HCT116 (cell line): ENCODE measurements at places on chromosomes 6 and 20. TPM values are rescaled to one million over a fixed set of nuclear protein-coding genes. Genes with fewer than 3 reads are reported as not detected.

The CCN6 gene
- not detected for total RNA-seq

The BHLHE23 gene
- total RNA-seq, result not detected

DNA sequence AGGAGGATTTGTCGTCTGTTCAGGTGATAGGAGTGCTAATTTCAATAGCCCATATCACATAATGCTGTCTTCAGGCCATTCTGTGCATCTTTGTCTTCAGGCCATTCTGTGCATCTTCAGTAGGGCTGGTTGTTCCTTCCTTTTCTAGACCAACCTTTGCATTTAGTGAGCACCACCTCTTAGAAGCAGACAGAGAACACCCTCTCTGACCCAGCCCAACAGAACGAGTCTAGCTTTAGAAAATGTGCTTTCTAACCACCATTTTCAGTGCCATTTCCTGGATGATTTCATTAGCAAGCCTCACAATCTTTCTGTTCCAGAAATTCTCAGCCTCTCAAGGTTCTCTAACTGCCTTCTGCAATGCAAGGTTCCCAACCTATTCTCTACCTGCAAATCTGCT is 215.3 kb upstream of the KCNQ5 start:
- H3K4me1 ChIP-seq, result no peaks in the 10 kb centered on the region
- no peak for DNase-seq

DNA sequence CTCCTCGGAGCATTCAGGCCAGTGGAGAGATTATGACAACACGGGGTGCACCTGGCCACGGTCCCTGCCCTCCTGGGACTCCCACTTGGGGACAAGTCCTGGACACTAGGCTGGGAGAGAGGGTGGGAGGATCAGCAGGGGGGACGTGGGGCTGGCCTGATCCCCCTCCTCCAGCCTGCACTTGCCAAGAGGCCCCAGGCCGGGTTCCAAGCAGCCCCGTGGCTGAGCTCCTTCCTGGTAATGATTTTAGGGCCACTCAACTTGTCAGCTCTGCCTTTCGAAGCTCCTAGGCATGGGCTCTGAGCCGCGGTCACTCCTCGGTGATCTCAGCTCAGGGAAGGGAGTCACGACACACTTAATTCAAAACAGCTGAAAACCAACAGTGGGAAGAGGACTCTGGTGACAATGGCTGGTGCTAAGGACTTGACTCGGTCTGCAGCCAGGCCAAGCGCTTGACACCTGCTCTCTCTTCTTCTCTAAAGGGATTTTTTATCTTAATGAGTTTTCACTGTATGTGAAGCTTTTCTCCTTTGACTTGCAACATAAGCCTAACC is 161.7 kb downstream of the BMP7 start:
- peaks cover 6% of the 10 kb centered on the region; the same call in 1 of the 2 replicates for H3K4me1 ChIP-seq
- no peak for DNase-seq
- no peak overlapping the region for H3K27ac ChIP-seq

DNA sequence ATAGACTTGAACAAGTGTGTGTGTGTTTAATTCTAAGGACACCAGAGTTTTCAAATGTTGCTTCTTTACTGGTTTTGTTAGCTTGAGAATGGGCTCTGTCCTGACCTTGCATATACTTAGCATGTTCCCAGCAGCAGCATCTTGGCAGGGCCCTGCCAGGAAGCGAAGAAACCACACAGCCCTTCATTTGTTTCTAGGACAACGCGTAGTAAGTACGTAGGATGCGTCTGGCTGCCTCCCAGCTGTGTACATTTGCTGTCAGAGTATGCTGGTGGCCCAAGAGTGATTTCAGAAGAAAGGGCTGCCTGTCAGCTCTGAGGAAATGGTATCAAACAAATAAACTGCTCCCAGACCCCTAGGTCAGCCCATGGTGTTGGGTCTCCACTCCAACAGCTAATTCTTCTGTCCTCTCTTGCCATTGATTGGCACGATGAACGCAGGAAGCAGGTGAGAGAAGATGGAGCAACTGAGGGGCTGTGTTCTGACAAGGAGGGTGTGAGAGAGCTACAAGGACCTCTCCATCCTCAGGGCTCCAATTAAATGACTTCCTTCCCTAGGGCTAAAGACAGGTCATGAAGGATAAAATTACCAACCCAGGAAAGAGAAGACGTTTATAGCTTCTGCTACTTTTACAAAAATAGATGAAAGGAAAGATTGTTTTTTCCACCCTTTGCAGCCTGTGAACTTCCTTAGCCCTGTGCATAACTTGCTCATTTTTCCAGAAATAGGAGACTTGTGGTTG is 55.9 kb upstream of the HDDC2 start:
- H3K36me3 ChIP-seq, result no peaks in the 10 kb centered on the region
- no peak for DNase-seq
- H3K27me3 ChIP-seq, result peaks cover 82% of the 10 kb centered on the region
- H3K4me1 ChIP-seq, result no peaks in the 10 kb centered on the region

DNA sequence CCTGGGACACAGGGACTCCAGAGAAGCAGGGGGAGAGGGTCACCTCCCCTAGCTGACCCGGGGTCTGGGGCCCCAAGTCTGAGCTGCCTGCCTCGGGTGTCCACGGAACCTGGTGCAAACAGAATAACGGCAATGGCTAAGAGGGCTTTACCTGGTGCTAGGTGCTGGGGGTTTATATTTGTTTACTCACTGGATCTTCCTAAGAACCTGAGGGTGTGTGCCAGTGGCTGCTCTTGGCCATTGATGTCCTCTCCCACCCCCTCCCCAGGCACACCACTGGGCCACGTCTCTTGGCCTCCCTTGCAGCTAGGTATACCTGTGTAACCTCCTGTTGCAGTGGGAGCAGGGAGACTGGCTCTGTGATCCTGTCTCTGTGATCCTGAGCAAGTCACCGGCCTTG is 157.9 kb upstream of the MLN start:
- H3K4me1 ChIP-seq, result peaks cover 13% of the 10 kb centered on the region
- H3K27me3 ChIP-seq, result no peaks in the 10 kb centered on the region
- no peaks in the 10 kb centered on the region for H3K36me3 ChIP-seq
- DNase-seq, result no peak

DNA sequence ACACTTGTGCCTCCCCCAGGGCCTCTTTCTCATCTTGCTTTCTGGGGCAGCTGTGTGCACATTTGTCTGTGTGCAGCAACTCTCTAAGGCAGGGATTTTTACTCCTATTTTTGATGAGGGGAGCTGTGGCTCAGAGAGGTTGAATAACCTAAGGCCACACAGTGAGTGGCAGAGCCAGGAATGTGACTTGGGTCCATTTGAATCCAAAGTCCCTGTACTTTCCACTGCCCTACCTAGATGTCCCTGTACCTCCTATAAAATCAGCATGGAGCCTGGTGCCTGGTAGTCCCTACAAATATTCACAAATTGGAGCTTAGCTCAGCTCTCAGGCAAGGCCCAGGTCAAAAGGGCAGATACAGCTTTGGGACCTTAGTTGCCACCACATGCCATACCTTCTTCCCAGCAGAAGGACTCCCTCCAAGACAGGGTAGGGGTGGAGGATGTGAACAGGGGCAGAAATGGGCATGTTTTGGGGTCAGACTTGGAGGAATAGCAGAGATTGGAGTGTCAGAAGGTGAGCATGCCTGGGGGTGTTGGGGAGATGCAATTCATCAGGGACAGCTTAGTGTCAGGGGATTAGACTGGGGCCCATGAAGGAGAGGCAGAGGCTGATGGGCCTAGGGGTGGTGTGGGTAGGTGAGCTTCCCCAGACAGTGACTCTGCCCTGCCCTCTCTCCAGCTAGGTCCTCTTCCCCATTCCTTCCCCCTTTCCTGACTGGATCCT is 4.1 kb upstream of the VEGFA start:
- DNase-seq, result no peak
- no peaks in the 10 kb centered on the region for H3K4me1 ChIP-seq
- H3K27me3 ChIP-seq, result no peaks in the 10 kb centered on the region; the same call in 1 of the 2 replicates
- H3K4me3 ChIP-seq, result no peak overlapping the region
- H3K36me3 ChIP-seq, result no peaks in the 10 kb centered on the region

DNA sequence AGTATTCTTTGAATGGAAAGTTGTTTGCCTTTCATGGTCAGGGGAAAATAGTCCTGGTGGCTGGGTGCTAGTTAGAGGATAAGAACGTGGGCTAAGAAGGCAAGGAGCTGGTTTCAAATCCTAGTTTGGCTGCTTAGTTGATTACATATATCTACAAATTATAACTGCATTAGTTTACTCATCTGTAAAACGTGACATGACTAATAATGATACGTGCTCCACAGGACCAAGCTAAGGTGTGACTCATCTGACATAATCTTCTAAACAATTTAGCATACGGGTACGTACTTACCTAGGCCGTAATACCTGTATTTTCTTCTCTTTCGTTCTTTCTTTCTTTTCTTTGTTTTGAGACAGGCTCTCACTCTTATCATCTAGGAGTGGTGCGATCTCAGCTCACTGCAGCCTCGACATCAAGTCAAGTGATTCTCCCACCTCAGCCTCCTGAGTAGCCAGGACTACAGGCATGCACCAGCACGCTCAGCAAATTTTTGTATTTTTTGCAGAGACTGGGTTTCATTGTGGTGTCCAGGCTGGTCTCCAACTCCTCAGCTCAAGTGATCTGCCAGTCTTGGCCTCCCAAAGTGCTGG is 1274.2 kb upstream of the GJE1 start:
- H3K27me3 ChIP-seq, result no peaks in the 10 kb centered on the region
- peak; percentile 46 for DNase-seq
- no peaks in the 10 kb centered on the region for H3K36me3 ChIP-seq
- peaks cover 33% of the 10 kb centered on the region for H3K4me1 ChIP-seq
- H3K27ac ChIP-seq, result peak overlapping the region; percentile 60

GRCh38 chr6:44217332-44218143 is 812 bp downstream of the MYMX start:
- no peak overlapping the region for H3K27ac ChIP-seq
- DNase-seq, result no peak
- H3K4me3 ChIP-seq, result no peak overlapping the region
- no peaks in the 10 kb centered on the region for H3K36me3 ChIP-seq
- peaks cover 31% of the 10 kb centered on the region; the same call in 1 of the 2 replicates for H3K4me1 ChIP-seq

The KIFC1 gene
- 84.7 TPM for total RNA-seq

The PRND gene
- total RNA-seq, result not detected

- no peak overlapping the region for H3K4me3 ChIP-seq
- no peaks in the 10 kb centered on the region for H3K27me3 ChIP-seq
- H3K4me1 ChIP-seq, result peaks cover 11% of the 10 kb centered on the region
- no peak overlapping the region for H3K27ac ChIP-seq
- no peaks in the 10 kb centered on the region for H3K36me3 ChIP-seq
Measured at GRCh38 chr20:40503119-40503518, 185.9 kb downstream of the MAFB start.

The MTG2 gene
- total RNA-seq, result 43.3 TPM

The GLP1R gene
- total RNA-seq, result not detected

The HCRTR2 gene
- not detected for total RNA-seq

The KIAA1755 gene
- not detected for total RNA-seq

DNA sequence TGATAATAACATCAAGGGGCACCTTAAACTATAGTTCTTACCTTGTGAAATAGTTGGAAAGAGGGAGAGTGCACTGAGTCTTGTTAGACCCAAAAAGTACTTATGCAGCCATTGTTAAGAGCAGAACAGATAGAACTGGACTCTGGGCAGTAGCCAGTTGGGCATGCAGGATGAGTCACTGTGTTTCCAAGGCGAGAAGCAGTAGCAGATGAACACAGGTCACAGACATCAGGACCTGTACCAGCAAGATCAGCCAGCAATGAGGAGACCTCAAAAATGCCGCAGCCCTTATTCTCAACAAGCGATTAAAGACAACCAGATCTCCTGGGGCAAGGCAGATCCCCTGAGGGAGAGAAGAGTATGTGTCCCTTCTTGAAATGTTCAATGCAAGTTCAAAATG is 79.0 kb downstream of the SAMD3 start:
- H3K27me3 ChIP-seq, result no peaks in the 10 kb centered on the region
- no peaks in the 10 kb centered on the region for H3K4me1 ChIP-seq
- no peak overlapping the region for H3K27ac ChIP-seq
- DNase-seq, result no peak
- no peak overlapping the region for H3K4me3 ChIP-seq
- H3K36me3 ChIP-seq, result no peaks in the 10 kb centered on the region

The SALL4 gene
- total RNA-seq, result 1.9 TPM

DNA sequence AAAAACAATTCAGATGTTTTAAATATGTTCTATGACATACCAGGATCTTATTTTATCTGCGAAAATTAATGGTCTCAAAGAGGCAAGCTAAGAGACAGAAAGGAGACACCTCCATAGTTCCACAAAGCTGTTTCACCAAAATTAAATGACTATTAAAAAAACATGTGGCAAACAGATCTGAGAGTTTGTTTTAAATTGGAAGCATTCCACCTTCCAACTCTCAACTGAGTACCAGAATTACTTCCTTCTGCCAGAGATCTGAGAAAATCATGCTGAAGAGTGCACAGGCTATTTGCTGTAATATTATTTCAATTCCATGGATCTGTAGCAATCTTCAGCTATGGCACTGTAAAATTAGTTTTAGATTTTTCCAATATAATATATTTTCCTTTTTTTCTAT is 669.5 kb upstream of the MARCKS start:
- H3K4me1 ChIP-seq, result no peaks in the 10 kb centered on the region
- H3K27ac ChIP-seq, result no peak overlapping the region
- H3K27me3 ChIP-seq, result no peaks in the 10 kb centered on the region
- H3K4me3 ChIP-seq, result no peak overlapping the region
- no peaks in the 10 kb centered on the region for H3K36me3 ChIP-seq

The NR2E1 gene
- not detected for total RNA-seq

- no peaks in the 10 kb centered on the region for H3K4me1 ChIP-seq
- no peaks in the 10 kb centered on the region for H3K36me3 ChIP-seq
- DNase-seq, result no peak
- no peak overlapping the region for H3K4me3 ChIP-seq
- no peaks in the 10 kb centered on the region; the same call in 1 of the 2 replicates for H3K27me3 ChIP-seq
- no peak overlapping the region for H3K27ac ChIP-seq
Measured at GRCh38 chr20:995170-995569, 6.9 kb downstream of the RSPO4 start.

The IP6K3 gene
- total RNA-seq, result not detected

The POPDC3 gene
- total RNA-seq, result 10.1 TPM

The CLVS2 gene
- total RNA-seq, result not detected

GRCh38 chr6:34517461-34517881 is 38.7 kb downstream of the SPDEF start:
- H3K27ac ChIP-seq, result no peak overlapping the region
- no peaks in the 10 kb centered on the region for H3K36me3 ChIP-seq
- no peak for DNase-seq
- H3K27me3 ChIP-seq, result no peaks in the 10 kb centered on the region
- no peaks in the 10 kb centered on the region for H3K4me1 ChIP-seq

The MCCD1 gene
- total RNA-seq, result not detected
